Smooth muscle cell of trachea (primary cell): ENCODE measurements at places on chromosomes 11 and 22. TPM values are rescaled to one million over a fixed set of nuclear protein-coding genes. Genes with fewer than 3 reads are reported as not detected.

CD248 gene
- total RNA-seq, result 341 and 371 TPM in 2 replicates

AQP11 gene
- total RNA-seq, result 2.0 and 18.7 TPM in 2 replicates

PKDREJ gene
- under 0.01 TPM in 1 of 2 replicates, not detected in the other for total RNA-seq

SOX10 gene
- total RNA-seq, result not detected in 2 replicates

HPX gene
- total RNA-seq, result 0.44 and 1.7 TPM in 2 replicates

CATSPER1 gene
- total RNA-seq, result under 0.01 TPM in 1 of 2 replicates, not detected in the other

ZNF280B gene
- total RNA-seq, result 0.15 and 0.17 TPM in 2 replicates

KIRREL3 gene
- 1.6 and 5.1 TPM in 2 replicates for total RNA-seq

FKBP2 gene
- total RNA-seq, result 45.7 and 91.8 TPM in 2 replicates

FAM181B gene
- total RNA-seq, result under 0.01 TPM in 1 of 2 replicates, not detected in the other

SHISA8 gene
- total RNA-seq, result not detected in 2 replicates

PRG3 gene
- total RNA-seq, result not detected in 2 replicates

MAP4K2 gene
- total RNA-seq, result 9.6 and 18.0 TPM in 2 replicates
